ENCODE measurements at places on chromosomes 3 and 15. TPM values are rescaled to one million over a fixed set of nuclear protein-coding genes. Genes with fewer than 3 reads are reported as not detected.

Gene TRANK1
- 6.6 TPM for polyA plus RNA-seq

Gene SCN11A
- 1.4 TPM for polyA plus RNA-seq

Gene SOX14
- polyA plus RNA-seq: not detected

Gene CCDC80
- polyA plus RNA-seq: 112 TPM

Gene USP3
- polyA plus RNA-seq: 35.3 TPM

Gene DZIP1L
- polyA plus RNA-seq: 16.4 TPM

Gene KCNMB2
- polyA plus RNA-seq: 28.5 TPM

Gene NR2E3
- 0.45 TPM for polyA plus RNA-seq

Gene IQCF5
- polyA plus RNA-seq: not detected

Gene KLHL25
- 8.7 TPM for polyA plus RNA-seq

Gene CD96
- polyA plus RNA-seq: 0.45 TPM

Gene MINAR1
- polyA plus RNA-seq: 1.4 TPM

Gene ANKRD34C
- 0.08 TPM for polyA plus RNA-seq

Gene TASOR
- polyA plus RNA-seq: 87.4 TPM

Gene GABRB3
- polyA plus RNA-seq: 5.7 TPM

Gene PTPRG
- polyA plus RNA-seq: 76.9 TPM

Gene NAALADL2
- polyA plus RNA-seq: 18.3 TPM

Gene SPESP1
- 3.4 TPM for polyA plus RNA-seq

Gene MYO1E
- polyA plus RNA-seq: 176 TPM

Gene LCTL
- polyA plus RNA-seq: 0.41 TPM

Gene CDHR4
- 0.15 TPM for polyA plus RNA-seq

Gene HYAL3
- 3.2 TPM for polyA plus RNA-seq

Gene GXYLT2
- 19.2 TPM for polyA plus RNA-seq

Gene CNTN3
- 7.1 TPM for polyA plus RNA-seq

Gene TTLL13
- polyA plus RNA-seq: 0.80 TPM

Gene ALPK3
- 18.0 TPM for polyA plus RNA-seq

Gene RBP2
- 0.47 TPM for polyA plus RNA-seq

Gene GOLGA8Q
- 1.1 TPM for polyA plus RNA-seq

Gene APOD
- 9.6 TPM for polyA plus RNA-seq

Gene SERPINI1
- 60.6 TPM for polyA plus RNA-seq

Gene WWTR1
- 117 TPM for polyA plus RNA-seq

Gene ELL3
- 3.3 TPM for polyA plus RNA-seq

Gene GPR15
- not detected for polyA plus RNA-seq

Gene TMCO5A
- not detected for polyA plus RNA-seq

Gene ALDH1L1
- polyA plus RNA-seq: 50.8 TPM

Gene ZNF770
- polyA plus RNA-seq: 68.9 TPM

Gene TMC3
- polyA plus RNA-seq: 0.11 TPM

Gene KCNAB1
- 3.5 TPM for polyA plus RNA-seq

Gene SLC22A14
- polyA plus RNA-seq: 0.62 TPM

Gene IFT57
- polyA plus RNA-seq: 101 TPM

Gene COL6A5
- polyA plus RNA-seq: 0.04 TPM

Gene CCDC39
- 4.7 TPM for polyA plus RNA-seq

Gene CLDN1
- 52.4 TPM for polyA plus RNA-seq

Gene ATP13A5
- 0.09 TPM for polyA plus RNA-seq

Data from renal cortex interstitium (tissue), 15 donors.